ENCODE measurements at places on chromosomes 4 and X.

- no peak for DNase-seq
Observed at GRCh38 chr4:73780243-73780642, 39.9 kb downstream of the CXCL8 start.

DNA sequence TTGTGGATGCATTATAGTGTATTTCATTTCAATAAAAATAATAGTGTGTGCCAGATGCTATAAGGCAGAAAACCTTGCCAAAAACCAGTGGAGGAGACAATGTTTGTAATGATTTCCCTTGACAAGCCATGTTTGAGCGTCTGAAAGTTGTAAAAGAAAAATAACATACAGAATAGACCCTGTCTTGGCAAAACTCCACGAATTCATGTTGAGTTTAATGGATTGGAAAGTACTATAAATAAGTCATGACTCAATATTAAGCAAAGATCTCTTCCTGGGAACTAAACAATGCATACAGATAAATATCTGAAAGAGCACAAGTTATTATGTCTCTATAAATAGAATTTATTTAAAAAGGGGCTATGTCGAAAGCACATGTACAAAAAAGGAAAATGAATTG is 543.5 kb downstream of the GABRG1 start:
- DNase-seq: no peak

- DNase-seq: no peak
Observed at GRCh38 chr4:91288702-91289311, 1015.0 kb upstream of the GRID2 start.

DNA sequence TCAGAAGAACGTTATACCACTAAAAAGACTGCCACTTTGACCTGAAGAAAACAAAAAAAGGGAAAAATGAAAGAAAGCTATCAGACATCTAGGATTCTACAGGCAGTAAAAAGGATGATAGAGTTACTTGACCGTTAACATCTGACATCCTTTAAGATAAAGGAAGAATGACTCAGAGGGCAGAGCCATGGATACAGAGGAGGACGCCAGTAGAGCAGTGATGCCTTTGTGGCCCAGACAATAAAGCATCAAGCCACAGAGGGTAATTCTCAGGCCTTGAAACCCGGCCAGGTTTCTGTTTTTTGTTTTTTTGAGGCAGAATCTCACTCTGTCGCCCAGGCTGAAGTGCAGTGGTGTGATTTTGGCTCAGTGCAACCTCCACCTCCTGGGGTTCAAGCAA is 9.5 kb upstream of the BEX1 start:
- DNase-seq: no peak

DNA sequence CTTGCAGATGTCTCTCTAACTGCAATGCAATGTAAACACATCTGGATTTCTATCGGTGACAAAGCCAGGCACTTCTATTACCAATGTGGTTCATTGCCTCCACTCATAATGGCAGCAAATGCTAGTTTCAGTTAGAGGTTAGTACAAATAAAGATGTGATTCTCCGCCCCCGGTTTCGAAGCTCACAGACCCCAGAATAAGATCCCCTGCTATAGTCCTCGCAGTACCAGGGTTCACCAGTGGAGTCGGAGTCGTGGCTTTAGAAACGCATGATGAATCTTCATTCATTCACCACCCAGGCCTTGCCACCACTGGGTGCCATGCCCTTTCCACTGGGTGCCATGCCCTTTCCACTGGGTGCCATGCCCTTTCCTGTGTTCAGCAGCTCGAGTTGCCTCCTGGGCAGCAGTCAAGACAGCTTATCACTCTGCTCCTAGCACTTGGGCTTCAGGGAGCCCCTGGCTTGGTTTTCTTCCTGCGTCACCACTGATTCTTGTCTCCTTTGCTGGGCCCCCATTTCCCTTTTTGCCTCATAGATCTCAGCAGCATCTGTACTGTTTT is 3.5 kb upstream of the NAA10 start:
- no peak for DNase-seq

GRCh38 chr4:153161226-153161963 is 42.8 kb upstream of the TRIM2 start:
- no peak for DNase-seq

GRCh38 chrX:153947009-153947769 is 2.7 kb upstream of the RENBP start:
- DNase-seq: peak; percentile 53

GRCh38 chr4:139568206-139568955 is 12.4 kb upstream of the SETD7 start:
- no peak for DNase-seq

- DNase-seq: no peak
Observed at GRCh38 chr4:6887591-6888371, 21.8 kb upstream of the TBC1D14 start.

- DNase-seq: no peak
Observed at GRCh38 chr4:171629182-171629581, 184.0 kb upstream of the GALNTL6 start.

- DNase-seq: no peak
Observed at GRCh38 chr4:188008377-188008776, 12.8 kb downstream of the ZFP42 start.

- no peak for DNase-seq
Observed at GRCh38 chr4:159252491-159252890, 149.6 kb downstream of the RAPGEF2 start.

DNA sequence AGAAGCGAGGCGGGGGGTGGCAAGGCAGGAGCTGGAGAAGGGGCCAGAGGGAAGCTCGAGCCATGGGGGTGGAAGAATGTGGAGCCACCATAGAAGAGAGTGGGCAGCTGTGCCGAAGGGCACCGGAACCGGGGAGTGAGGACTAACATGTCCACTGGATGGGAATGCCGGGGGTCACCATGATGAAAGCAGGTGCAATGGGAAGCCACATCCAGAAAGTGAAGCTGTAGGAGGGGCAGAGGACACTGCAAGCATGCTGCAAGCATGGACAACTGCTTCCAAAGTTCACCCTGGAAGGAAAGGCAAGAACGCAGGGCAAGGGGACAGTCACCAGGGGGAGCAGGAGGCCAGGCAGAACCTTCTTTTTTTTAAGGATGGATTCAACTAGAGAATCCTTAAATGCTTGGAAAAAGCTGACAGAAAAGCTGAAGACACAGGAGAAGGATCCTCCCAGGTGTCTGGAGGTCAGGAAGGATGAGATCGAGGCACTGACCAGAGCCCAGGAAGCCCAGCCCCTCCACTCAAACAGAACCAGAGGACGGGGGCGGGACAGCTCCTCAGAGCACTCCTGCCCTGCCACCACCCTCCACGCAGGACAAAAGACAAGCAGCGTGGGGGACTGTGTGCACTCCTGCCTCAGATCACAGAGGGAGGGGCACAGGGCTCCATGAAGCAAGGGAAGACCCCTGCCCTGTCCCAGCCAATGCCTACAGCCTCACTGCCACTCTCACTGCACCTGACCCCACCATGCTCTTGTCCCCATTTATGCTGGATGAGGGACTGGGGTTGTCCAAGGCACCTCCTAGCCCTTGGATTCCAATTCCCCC is 169.2 kb downstream of the AFAP1 start:
- DNase-seq: no peak

DNA sequence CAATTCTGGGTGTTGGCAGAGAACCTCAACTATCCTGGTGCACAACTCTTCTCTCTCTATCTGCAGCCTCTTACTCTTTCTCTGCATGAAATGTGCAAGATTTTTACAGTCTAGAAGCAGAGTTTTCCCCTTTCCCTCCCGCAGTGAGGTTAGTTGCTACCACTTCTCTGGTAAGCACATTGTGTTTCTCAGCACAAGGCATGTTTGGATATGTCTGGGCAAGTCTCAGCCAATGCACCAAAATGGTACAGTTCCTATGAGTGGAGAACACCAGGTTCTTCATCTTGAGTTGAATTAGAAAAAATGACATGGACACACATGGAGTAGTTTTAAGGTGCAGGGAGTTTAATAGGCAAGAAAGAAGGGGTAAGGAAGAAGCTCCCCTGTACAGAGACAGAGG is 187.0 kb downstream of the CCNG2 start:
- no peak for DNase-seq

GRCh38 chr4:10438924-10439323 is 18.3 kb downstream of the ZNF518B start:
- no peak for DNase-seq

GRCh38 chr4:155742310-155743015 is 16.4 kb upstream of the GUCY1B1 start:
- no peak for DNase-seq

GRCh38 chr4:2412534-2412884 is 5.9 kb downstream of the ZFYVE28 start:
- no peak for DNase-seq

- DNase-seq: no peak
Observed at GRCh38 chrX:82412858-82413257, 1095.2 kb upstream of the POU3F4 start.

GRCh38 chr4:6986072-6986780 is 56.9 kb upstream of the TADA2B start:
- no peak for DNase-seq

DNA sequence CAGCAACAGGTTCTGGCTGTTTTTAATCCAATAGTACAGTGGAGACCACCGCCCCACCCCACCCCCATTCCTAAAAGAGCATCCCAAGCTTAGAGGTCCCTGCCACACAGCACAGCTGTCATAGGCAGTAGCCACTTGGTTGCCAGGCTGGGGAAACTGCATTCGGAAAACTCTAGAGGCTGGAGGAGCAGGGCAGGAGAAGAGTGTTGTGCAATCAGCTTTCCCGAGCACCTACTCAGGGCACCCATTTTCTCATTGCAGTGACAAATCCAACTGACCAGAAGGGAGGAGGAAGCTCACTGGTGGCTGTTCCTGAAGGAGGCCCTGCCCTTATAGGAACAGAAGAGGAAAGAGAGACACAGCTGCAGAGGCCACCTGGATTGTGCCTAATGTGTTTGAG is 1.1 kb downstream of the CXCL1 start:
- DNase-seq: no peak

DNA sequence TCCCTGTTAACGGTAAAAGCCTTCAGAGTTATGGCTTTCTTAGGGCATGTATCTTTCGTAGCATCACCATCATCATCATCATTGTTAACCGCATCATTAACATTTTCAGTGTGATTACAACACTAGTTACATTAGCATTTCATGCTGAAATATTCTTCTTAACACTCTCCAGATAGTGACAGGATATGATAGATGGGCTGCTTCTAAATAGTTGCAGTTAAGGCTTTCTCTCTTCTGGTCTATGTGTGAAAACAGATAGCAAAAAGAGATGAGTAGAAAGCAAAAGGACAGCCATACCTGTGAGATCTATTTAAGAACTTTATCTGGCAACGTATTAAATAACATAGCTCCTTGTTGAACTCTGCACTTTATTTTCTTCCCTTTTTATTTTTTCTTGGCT is 1069.8 kb downstream of the ADGRL3 start:
- no peak for DNase-seq

DNA sequence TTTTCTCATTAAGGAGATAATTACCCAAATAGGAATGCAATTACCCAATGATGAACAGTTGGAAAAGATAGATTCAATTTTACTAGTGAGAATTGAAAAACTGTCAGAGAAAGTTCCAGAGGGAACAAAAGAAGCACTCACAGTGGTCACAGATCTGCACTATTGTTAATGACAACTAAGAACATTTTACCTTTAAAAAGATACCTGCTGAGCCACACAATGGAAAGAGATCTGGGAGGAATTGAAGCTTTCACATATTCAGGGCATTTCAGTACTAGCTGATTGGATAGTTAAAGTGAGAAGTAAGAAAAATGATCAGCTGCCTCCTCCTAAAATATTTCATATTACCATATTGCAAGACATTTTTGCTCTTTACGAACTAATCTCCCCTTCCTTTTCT is 1822.2 kb downstream of the STIM2 start:
- no peak for DNase-seq

- no peak for DNase-seq
Observed at GRCh38 chrX:65718538-65718937, 51.1 kb downstream of the MSN start.

DNA sequence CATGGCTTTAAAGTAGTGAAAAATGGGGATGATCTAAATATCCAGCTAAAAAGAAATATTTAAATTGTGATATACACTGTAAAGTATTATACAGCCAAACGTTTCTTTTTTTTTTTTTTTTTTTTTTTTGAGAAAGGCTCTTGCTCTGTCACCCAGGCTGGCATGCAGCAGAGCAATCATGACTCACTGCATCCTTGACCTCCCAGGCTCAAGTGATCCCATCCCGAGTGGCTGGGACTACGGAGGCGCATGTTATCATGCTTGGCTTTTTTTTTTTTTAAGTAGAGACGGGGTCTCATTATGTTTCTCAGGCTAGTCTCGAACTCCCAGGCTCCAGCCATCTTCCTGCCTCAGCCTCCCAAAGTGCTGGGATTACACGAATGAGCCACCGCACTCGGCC is 17.1 kb downstream of the SMIM14 start:
- DNase-seq: no peak

DNA sequence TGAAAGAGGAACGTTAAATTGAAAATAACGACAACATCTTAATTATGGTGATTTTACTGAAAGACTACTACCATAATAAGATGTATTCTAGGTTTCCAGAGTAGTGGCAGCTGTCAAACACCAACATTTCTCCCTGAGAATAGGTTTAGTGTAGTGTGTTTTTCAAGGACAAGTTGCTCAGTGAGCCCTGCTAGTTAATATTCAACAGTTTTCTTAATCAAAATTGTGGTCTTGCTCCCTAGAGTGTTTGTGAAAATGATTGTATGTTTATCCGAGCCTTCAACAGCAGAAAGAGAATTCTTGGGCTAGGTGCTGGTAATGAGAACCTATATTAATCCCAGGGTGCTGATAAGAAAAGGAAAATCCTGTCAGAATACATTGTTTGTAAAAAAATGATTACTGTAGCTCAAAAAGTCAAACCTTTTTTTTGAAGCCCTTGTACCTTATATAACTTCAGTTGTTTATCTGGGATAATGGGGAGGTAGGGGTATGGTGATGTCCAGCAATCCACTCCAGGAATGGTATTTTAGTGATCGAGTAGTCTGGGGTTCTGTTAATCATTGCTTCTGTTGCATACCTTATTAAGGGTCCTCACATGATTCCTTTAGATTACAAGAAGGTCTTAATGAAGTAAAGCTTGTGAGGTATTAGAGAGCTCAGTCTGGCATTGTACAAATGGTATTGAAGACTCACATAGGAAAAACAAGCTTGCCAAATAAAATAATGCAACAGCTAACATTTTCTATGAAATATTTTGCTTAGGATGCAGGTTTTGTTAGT is 110.7 kb downstream of the CCSER1 start:
- DNase-seq: no peak

- no peak for DNase-seq
Observed at GRCh38 chr4:150491132-150492049, 90.6 kb upstream of the MAB21L2 start.

GRCh38 chrX:6666624-6667023 is 131.7 kb upstream of the VCX3A start:
- no peak for DNase-seq

DNA sequence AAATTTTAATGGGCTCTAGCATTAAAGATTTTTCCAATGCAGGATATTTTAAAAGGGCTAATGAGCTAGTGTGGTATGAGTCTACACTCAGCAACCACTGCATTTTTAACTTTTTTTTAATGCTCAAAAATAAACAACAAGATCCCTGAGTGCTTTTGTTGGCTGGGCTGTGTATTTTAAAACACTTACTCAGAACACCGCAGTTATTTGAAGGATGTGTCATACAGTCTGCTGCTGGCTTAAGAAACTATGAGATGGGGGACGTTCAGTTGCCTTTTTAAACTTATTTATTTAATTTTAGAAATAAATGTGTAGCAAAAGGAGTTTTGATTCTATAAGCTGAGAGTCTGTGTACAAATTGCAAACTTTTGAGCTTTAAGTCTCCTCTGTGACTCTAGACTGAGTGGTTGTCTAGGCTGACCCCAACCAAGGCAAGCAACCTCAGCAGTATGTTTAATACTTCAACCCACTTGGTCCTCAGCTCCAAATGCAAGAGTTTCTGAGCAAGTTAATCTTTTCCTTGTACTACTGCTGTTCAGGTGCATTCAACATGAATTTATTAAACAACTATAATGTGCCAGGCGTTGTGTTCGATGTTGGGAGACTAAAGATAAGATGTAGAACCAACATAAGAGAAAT is 278.6 kb upstream of the DIPK2B start:
- no peak for DNase-seq
